Activated CD4-positive, alpha-beta T cell treated with anti-CD3 and anti-CD28 coated beads for 36 hours (primary cell): ENCODE measurements at places on chromosomes 3 and 15. TPM values are rescaled to one million over a fixed set of nuclear protein-coding genes. Genes with fewer than 3 reads are reported as not detected.
A peak's percentile ranks its signal among the peaks of the same experiment; 100 is the strongest.

DNA sequence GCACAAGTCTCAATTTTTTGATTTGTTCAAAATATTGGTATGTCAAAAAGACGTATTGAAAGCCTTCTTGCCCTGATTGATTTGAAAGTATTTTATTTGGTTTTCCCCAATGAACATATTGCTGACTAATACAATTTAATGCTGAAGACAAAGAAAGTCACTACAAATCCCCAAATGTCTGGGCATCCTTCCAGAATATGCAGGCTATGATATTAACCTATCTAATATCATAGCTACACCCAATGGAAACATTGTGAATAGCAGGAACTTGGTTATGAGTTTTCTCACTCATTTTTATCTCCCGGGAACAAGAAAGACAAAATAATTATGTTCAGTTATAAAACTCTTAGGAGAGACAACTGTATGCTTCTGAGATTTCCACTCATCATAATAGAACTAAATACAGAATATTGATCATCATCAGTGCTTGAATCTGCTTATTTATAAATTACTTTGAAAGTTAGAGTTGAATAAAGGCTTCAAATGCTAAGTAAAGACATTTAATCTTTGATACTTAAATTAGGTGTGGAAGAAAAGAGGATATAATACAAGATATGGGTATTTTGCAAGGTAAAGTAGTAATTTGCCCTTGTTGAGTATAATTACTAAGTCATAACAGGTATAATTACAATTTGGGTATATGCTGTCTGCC is 483.9 kb downstream of the RBMS3 start:
- DNase-seq: no peak

The KIF15 gene
- 40.1 TPM for total RNA-seq

The IMPG2 gene
- 0.12 TPM for total RNA-seq

DNA sequence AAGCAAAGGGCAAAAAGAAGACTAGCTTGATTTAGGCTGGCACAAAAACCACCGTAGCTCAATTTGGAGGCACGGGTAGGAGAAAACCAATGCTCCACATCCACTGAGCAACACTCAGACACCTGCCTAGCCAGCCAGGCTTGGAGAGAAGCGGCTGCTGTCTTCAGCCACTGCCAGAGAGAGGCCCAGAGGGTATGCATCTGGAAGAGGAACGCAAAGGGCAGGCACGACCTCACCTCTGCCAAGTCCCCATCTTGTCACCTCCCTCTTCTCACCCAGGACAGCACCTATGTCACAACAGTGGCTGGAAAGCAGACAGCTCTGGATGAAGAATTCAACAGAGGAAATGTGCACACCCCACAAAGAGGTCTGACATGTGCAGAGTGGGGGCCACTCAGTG is 93.5 kb downstream of the ADAMTS17 start:
- DNase-seq: no peak

The ZPLD1 gene
- not detected for total RNA-seq

GRCh38 chr15:50883903-50884302 is 24.6 kb upstream of the AP4E1 start:
- DNase-seq: peak; percentile 26
